ENCODE measurements at places on chromosomes 5 and 9.

- no peak for DNase-seq
These were observed 416.9 kb downstream of the PSAT1 start for GRCh38 chr9:78713614-78714405.

GRCh38 chr5:179323026-179323870, 22.0 kb downstream of the ADAMTS2 start:
- no peak for DNase-seq

- no peak for DNase-seq
These were observed 181.4 kb downstream of the LURAP1L start for GRCh38 chr9:12956261-12956660.

DNA sequence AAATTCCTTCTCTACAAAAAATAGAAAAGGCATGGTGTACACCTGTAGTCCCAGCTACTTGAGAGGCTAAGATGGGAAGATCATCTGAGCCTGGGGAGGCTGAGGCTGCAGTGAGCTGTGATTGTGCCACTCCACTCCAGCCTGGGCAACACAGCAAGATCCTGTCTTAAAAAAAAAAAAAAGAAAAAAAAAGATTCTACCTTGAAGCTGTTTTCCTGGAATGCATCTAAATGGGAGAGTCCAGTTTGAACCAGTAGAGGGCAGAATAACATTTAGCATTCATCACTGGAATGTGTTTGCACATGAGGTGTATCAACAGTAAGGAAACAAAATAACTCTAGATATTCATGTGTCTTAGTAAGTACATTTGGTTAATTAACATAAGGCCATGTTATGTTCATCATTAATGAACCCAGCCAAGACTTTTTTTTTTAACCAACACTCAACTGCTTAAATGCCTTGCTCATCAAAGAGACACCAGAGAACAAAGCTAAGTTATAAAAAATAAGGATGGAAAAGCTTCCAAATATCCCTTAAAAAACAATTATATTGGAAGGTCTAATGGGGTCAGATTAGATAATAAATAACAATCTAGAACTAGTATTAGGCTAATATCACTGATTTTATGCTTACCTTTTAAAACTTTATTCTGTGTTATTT, 16.1 kb downstream of the IFNE start:
- no peak for DNase-seq

- DNase-seq: no peak
These were observed 22.0 kb downstream of the HSD17B3 start for GRCh38 chr9:96279932-96280331.

DNA sequence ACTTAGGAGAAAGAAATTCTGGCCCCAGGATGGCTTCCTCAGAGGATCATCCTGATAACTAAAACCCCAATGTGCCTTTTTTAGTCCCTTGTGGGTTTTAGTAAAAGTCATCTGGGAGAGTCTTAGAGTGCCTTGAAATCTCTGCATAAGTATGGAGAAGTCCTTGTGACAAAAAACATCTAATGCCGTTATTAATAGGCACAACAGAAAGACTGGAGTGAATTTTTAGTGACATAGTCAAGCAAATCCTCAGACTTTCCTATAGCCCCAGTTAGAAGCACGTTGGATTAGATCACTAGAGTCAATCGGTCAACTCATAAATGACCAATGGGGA, 108.2 kb upstream of the MPDZ start:
- DNase-seq: no peak

DNA sequence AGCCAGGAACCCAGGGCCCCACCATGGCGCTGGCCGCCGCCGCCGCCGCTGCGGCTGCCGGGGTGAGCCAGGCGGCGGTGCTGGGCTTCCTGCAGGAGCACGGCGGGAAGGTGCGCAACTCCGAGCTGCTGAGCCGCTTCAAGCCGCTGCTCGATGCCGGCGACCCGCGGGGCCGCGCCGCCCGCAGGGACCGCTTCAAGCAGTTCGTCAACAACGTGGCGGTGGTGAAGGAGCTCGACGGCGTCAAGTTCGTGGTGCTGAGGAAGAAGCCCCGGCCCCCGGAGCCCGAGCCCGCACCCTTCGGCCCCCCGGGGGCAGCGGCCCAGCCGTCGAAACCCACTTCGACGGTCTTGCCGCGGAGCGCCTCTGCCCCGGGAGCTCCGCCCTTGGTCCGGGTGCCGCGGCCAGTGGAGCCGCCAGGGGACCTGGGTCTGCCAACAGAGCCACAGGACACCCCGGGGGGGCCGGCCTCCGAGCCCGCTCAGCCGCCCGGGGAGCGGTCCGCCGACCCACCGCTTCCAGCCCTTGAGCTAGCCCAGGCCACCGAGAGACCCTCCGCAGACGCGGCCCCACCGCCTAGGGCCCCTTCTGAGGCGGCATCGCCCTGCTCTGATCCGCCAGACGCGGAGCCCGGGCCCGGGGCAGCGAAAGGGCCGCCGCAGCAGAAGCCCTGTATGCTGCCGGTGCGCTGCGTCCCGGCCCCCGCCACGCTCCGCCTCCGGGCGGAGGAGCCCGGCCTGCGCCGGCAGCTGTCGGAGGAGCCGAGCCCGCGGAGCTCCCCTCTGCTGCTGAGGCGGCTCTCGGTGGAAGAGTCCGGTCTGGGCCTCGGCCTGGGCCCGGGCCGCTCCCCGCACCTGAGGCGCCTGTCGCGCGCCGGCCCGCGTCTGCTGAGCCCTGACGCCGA, 749 bp downstream of the SOWAHA start:
- no peak for DNase-seq

GRCh38 chr5:172782169-172783039, 11.4 kb upstream of the DUSP1 start:
- no peak for DNase-seq

DNA sequence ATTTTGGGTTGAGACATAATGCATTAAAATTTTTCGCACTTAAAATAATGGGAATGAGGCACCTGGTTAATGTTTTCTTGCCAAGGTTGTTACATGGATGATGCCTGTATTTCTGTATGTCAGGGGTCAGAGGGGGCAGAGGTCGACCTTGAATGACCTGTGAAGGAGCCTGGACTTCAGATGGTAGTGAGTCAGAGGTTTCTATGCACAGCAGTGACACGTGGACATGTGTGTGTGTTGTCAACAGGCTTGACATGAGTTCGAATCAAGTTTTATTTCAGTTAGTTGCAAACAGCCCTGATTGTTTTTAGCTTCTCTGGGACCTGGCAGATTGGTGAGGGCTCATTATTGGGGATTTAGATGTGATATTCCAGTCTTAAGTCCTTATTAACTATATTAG, 3.6 kb downstream of the IL5 start:
- no peak for DNase-seq

DNA sequence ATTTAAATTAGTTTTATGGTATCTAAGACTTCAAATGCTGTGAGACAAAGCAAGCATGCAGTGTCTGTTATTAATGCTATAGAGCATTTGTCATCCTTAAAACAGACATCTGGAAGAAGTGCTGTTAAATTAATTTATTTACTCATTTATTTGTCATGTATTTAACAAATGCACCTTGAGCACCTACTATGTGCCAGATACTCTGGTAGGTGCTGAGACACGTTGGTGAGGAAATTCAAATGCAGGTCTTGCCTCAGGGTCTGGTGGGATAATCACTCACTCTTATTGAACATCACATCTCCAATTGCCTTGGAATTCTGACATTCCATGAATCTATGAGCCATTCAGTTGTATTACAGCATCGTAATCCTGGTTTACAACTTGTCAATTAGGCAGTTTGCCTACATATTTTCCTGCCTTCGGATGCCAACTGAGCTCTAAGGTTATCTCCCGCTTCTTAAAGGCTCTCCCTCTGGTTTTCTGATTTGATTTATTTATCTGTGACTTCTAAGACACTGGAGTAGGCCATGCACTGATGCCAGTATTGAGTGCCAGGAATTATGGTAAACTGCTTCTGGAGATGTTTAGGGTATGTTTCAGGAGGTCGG, 56.0 kb upstream of the RPS23 start:
- no peak for DNase-seq

- no peak for DNase-seq
These were observed 4.6 kb downstream of the VCAN start for GRCh38 chr5:83475935-83476814.

GRCh38 chr5:133729800-133730199, 117.5 kb upstream of the FSTL4 start:
- DNase-seq: no peak

DNA sequence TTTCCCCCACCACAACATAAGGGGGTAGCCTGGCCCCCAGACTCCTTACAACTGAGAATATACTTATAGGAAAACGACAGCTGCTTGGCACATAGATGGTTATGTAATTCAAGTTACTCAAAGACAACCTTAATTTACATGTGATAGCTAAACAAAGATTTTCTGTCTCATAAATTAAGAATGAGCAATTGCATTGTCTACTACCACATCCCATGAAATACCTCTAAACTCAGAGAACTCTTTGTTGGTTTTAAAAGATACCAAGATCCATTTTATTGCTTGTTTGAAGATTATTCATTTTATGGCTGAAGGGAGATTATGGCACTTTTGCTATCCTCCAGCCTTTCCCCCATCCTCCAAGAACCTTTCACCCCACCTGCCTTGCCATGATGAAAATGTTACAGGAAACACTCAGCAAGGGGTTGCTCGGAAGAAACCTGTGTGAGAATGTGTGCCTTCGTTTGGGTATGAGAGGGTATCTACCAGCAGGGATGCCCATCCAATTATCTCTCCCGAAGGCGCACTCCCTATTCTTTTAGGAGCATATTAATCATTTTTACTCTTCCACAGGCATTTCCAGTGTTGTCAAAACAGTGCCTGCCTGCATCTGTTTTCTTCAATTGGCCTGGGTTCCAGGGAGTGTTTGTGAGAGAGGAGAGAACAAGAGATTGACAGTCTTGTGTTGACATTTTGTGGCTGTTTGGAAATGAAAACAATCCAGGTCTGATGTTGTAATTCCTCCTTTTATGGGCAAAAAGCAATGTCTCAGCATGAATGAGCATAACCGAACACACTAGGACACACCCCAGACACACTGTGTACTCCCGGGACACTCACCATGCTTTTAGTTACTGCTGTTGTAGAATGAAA, 208.0 kb upstream of the ANKRD55 start:
- DNase-seq: no peak

- DNase-seq: no peak
These were observed 133.8 kb downstream of the DENND1A start for GRCh38 chr9:123796094-123796493.

GRCh38 chr5:132291026-132291425, 3.2 kb upstream of the SLC22A4 start:
- DNase-seq: no peak
